PC-3 (cell line): ENCODE measurements at places on chromosomes 2 and 18. TPM values are rescaled to one million over a fixed set of nuclear protein-coding genes. Genes with fewer than 3 reads are reported as not detected.

CTNNA2 gene
- not detected in 2 replicates for total RNA-seq

ACADL gene
- total RNA-seq: 0.07 TPM in 1 of 2 replicates, not detected in the other

GRCh38 chr2:232761301-232761907 lies 15.0 kb downstream of the KCNJ13 start:
- no peaks in the 10 kb centered on the region for H3K27me3 ChIP-seq
- no peak overlapping the region for H3K27ac ChIP-seq

DNA sequence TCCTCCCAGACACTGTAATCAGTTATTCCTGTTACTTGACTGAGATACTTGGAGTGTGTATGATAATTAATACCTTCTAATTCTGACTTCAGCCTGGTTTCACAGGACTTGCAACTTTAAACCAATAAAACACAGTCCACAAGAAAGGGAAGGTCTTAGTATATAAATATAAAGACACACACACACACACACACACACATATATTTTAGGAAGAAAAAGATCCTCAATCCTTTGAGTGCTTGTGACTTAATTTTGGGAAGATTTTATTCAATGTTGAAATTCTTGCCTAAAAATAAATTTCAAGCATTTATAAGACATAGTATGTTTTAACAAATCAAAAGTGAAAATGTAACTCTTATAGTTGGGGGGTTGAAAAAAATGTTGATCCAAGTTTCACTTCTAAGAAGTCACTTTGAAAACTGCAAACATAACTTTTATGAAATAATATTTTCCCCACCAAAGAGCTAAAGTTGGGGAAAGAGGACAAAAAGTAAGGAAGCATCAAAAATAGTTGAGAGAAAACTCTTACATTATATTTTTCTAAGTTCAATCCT lies 824 bp upstream of the VPS54 start:
- DNase-seq: peak; percentile 24
- H3K36me3 ChIP-seq: no peaks in the 10 kb centered on the region
- peak overlapping the region; percentile 91; the same call in 1 of the 2 replicates for H3K4me3 ChIP-seq
- peaks cover 23% of the 10 kb centered on the region for H3K4me1 ChIP-seq
- peak overlapping the region; percentile 39 for H3K27ac ChIP-seq

GRCh38 chr2:200640176-200640575 lies 54.4 kb downstream of the AOX1 start:
- no peaks in the 10 kb centered on the region for H3K27me3 ChIP-seq
- DNase-seq: no peak
- H3K27ac ChIP-seq: no peak overlapping the region

DNA sequence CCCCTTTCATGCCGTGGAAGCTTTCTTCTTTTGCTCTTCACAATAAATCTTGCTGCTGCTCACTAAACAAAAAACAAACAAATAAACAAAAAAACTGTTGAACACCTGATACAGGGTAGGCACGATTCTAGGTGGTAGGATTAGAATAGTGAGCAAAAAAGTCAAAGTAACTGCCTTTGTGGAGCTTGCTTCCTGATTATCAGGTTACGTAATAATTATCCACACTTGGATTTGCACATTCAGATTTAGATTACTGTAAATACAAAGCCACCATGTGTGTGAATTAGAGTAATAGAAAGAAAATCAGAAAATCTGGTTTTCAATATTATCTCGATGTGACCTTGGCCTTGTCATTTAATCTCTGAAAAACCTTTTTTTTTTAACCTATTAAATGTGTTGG lies 307.1 kb downstream of the NRXN1 start:
- no peaks in the 10 kb centered on the region for H3K27me3 ChIP-seq
- H3K4me3 ChIP-seq: no peak overlapping the region
- H3K36me3 ChIP-seq: no peaks in the 10 kb centered on the region
- no peak for DNase-seq
- no peaks in the 10 kb centered on the region for H3K4me1 ChIP-seq
